ENCODE measurements at places on chromosomes 7 and 10. TPM values are rescaled to one million over a fixed set of nuclear protein-coding genes. Genes with fewer than 3 reads are reported as not detected.

GRCh38 chr7:4888161-4888560 is 4.6 kb upstream of the RADIL start:
- H3K4me3 ChIP-seq: no peak overlapping the region
- peaks cover 6% of the 10 kb centered on the region for H3K27me3 ChIP-seq
- DNase-seq: no peak
- H3K36me3 ChIP-seq: no peaks in the 10 kb centered on the region

GRCh38 chr7:2171855-2172254 is 60.9 kb downstream of the MAD1L1 start:
- no peak for DNase-seq
- no peak overlapping the region for H3K4me3 ChIP-seq
- no peaks in the 10 kb centered on the region for H3K27me3 ChIP-seq
- H3K4me1 ChIP-seq: peaks cover 3% of the 10 kb centered on the region
- peaks cover 9% of the 10 kb centered on the region for H3K36me3 ChIP-seq

DNA sequence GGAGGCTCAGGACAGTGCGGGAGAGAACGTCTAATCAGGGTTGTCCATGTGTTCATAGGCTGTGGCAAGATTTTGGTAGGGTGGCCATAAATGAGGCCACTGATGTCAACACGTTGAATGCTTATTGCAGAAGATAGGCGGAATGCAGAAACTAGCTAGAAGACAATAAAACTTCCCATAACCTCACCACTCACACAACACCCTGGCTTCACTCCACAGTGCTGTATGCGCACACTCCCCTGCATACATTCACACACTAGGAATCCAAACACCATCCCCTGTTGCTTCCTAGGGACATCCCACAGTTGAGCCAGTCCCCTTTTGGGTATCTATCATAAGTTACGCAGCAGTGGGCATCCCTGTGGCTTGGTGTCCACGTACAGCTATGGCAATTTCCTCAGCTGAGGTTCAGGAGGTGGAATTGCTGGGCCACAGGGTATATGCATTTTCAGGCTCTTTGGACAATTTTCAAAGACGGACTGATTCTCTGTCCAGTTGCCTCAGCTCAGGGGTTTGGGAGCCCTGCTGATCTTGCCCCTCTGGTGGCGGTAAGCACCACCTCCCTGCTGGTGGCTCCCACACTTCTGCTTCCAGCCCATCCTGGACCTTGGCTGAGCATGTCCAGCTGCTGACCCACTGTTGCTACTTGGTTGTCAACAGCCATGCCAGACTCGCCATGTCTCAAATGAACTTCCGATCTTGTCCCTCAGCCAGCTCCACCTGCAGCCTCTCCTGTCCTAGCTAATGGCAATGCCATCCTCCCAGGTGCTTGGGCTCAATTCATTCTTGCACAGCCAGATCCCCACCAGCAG is 36.4 kb downstream of the CDH23 start:
- peaks cover 9% of the 10 kb centered on the region for H3K27me3 ChIP-seq
- H3K36me3 ChIP-seq: no peaks in the 10 kb centered on the region
- H3K27ac ChIP-seq: no peak overlapping the region
- H3K4me3 ChIP-seq: no peak overlapping the region
- no peak for DNase-seq
- no peaks in the 10 kb centered on the region for H3K4me1 ChIP-seq

Gene PRF1
- total RNA-seq: 21.8 TPM

Gene PHF14
- 37.4 TPM for total RNA-seq

DNA sequence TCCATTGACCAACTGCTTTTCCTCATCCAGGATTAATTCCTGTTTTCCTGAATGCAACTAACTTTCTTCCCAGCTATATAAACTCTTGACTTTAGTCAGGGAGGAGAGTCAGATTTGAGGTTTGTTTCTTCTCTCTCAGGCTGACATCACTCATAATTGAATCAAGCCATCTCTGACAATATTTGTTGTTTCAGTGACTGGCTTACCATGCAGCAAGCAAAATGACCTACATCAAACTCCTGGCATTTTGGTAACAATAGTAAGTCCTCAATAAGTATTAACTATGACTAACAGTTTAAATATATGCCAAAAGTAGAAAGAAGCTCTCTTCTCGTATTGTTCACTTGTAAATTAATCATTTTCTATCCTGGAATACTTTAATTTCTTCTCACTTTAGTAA is 625.7 kb upstream of the KCND2 start:
- no peak overlapping the region for H3K4me3 ChIP-seq
- no peak overlapping the region for H3K27ac ChIP-seq
- no peak for DNase-seq
- no peaks in the 10 kb centered on the region for H3K4me1 ChIP-seq
- no peaks in the 10 kb centered on the region for H3K27me3 ChIP-seq

- H3K4me3 ChIP-seq: no peak overlapping the region
- H3K4me1 ChIP-seq: no peaks in the 10 kb centered on the region
- H3K36me3 ChIP-seq: no peaks in the 10 kb centered on the region
- DNase-seq: no peak
- no peak overlapping the region for H3K27ac ChIP-seq
Observed at GRCh38 chr7:122528879-122529481, 169.9 kb downstream of the RNF133 start.

DNA sequence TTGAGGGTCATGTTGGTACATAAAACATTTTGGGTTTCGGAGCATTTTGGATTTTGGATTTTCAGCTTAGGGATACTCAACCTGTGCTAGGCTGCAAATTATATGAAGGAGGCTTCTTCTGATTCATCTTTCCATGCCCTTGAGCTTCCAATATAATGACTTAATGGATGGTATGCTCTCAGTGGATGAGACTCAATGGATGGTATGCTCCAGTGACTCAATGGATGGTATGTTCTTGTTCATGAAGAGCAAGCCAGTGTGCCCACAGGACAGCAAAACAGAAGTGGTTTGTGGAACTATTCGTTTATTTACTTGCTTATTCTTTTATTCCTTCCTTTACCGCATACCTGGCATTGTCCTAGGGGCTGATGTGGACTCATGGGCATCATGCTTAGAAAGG is 969.6 kb downstream of the LRMDA start:
- no peaks in the 10 kb centered on the region for H3K36me3 ChIP-seq
- no peak overlapping the region for H3K27ac ChIP-seq
- DNase-seq: no peak
- H3K4me1 ChIP-seq: no peaks in the 10 kb centered on the region
- H3K4me3 ChIP-seq: no peak overlapping the region
- H3K27me3 ChIP-seq: no peaks in the 10 kb centered on the region

Gene SPDYE8
- total RNA-seq: not detected

DNA sequence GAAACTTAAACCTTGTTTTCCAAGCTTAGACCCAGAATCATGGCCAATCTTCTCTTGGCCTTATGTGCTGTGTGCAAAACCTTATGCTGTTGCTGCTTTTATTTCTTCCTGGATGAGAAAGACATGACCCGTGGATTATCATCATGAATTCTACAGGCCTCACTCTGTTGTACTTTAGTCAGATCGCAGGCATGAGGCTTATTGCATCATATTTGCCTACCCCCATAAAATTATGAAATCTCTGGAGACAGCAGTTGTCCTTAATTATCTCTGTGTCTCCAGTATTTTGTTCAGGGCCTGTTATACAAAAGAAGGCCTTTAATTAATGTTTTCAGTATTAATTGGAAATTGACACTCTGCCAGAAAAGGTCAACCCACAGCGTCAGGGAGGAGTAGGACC is 71.6 kb downstream of the PLCE1 start:
- H3K27ac ChIP-seq: no peak overlapping the region
- H3K27me3 ChIP-seq: peaks cover 4% of the 10 kb centered on the region
- DNase-seq: no peak

Gene CCDC3
- 0.14 TPM for total RNA-seq

DNA sequence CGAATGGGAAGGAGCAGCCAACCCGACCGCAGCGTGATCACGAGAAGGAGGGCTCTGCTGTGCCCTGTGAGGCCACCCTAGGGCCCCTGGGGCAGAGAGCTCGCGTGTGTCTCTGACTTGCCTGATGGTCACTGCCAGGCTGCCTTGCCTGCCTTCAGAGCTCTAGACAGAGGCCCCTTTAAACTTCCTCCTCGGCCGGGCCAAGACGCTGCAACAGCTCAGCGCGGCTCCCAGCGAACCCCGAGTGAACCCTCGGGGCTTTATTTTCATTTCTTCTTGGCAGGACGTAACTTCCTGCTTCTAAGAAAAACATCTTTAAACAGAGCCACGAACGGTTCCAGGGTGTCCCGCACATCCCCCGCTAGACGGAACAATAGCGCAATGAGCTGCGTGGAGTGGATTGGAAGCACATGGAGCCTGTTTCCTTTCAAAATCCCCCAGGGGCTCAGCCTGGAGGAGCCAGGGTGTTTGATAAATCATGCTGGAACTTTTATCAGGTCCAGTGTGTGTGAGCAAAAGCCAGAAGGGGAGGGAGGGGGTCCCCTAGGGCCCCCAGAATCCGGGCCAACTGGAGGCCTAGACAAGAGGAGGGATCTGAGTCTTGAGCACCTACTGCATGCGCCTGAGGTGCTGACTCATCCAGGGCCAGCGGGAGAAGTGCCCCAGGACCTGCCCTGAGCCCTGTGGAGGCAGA is 134.1 kb upstream of the GDF10 start:
- peaks cover 1% of the 10 kb centered on the region for H3K27me3 ChIP-seq
- peaks cover 34% of the 10 kb centered on the region for H3K4me1 ChIP-seq
- H3K27ac ChIP-seq: peak overlapping the region; percentile 87
- peak overlapping the region; percentile 62 for H3K4me3 ChIP-seq
- peaks cover 3% of the 10 kb centered on the region for H3K36me3 ChIP-seq

DNA sequence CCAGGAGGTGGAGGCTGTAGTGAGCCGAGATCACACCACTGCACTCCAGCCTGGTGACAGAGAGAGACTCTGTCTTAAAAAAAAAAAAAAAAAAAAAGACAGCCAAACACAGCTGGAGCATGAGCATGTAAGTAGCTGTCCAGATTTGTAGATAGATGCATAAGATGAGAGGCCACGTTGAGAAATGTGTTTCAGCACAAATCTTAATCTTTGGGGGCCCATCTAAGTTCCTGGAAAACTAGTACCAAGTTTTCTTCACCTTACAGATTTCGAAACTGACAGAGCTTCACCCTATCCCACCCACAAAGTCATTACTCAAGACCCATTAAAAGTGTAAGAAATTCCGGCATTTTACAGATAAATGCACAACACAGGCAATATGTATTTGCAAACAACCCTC is 208.2 kb downstream of the PARD3 start:
- no peak overlapping the region for H3K27ac ChIP-seq
- DNase-seq: no peak
- no peak overlapping the region for H3K4me3 ChIP-seq
- peaks cover 2% of the 10 kb centered on the region for H3K27me3 ChIP-seq

GRCh38 chr10:628386-629045 is 61.0 kb downstream of the DIP2C start:
- DNase-seq: no peak
- H3K36me3 ChIP-seq: no peaks in the 10 kb centered on the region
- H3K27ac ChIP-seq: no peak overlapping the region
- no peak overlapping the region for H3K4me3 ChIP-seq
- H3K4me1 ChIP-seq: no peaks in the 10 kb centered on the region

Gene TUBB8
- total RNA-seq: not detected

- H3K36me3 ChIP-seq: no peaks in the 10 kb centered on the region
- H3K27ac ChIP-seq: no peak overlapping the region
- no peak for DNase-seq
- H3K4me3 ChIP-seq: no peak overlapping the region
Observed at GRCh38 chr7:83451501-83452045, 197.4 kb downstream of the SEMA3E start.

Gene ELFN1
- total RNA-seq: 0.09 TPM

GRCh38 chr7:12423997-12424745 is 20.5 kb upstream of the VWDE start:
- peaks cover 17% of the 10 kb centered on the region for H3K27me3 ChIP-seq
- H3K27ac ChIP-seq: no peak overlapping the region
- no peak for DNase-seq

DNA sequence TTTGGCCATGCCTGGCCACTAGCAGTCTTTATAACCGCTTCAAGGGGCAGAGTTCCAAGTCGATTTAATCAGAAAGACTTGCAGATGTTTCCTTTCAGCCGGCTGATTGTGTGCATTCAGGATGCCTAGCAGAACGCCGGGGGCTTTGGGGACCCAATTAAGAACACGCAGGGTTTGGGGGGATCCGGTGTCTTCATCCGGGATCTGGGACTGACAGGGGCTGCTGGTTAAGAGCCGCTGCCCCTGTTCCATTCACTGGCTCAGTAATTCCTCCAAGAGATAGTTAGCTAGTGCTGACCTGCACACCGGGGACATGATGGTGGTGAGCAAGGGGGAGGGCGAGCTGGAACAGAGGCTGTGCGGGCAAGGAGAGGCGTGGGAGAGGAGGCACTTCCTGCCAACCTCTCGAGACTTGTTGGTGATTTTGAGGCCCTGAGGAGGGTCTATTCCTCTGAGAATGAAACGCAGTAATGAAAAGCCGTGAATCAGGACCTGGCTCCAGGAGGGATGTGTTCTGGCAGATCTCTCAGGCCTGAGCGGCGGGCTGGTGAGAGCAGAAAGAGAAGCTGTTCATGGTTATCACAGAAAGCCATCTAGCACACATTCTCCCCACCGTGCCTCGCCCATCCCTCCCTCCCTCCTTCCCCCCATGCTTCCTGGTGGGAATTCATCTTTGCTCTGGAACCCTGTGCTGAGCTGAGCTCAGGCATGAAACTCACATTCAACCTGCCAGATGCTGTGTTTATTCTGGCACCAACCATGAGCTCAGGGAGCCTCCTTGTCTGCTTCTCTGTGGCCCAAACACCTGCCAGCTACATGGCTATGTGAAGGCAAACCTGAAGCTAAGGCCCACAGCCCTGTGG is 152.0 kb downstream of the CCDC3 start:
- no peaks in the 10 kb centered on the region for H3K36me3 ChIP-seq
- DNase-seq: peak; percentile 16
- no peak overlapping the region for H3K4me3 ChIP-seq

DNA sequence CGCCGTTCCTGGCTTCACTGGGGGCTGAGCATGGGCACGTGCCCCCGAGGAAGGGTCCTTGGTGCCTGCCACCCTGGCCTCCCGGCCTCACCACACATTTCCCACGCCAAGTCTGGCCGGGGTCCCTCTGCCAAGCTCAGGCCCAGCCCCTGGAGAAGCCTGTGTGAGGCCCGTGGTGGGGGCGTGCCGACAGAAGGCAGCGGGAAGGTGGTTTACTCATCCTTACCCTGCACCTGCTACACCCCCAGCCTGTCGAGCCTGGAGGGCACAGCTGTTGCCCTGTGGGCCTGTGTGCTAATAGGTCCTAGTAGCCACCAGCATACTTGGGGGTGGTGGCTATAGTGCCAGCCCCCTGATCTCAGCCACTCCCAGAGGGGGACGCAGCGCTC is 46.7 kb downstream of the NKX6-2 start:
- no peak overlapping the region for H3K4me3 ChIP-seq
- H3K4me1 ChIP-seq: no peaks in the 10 kb centered on the region
- H3K27me3 ChIP-seq: no peaks in the 10 kb centered on the region
- H3K27ac ChIP-seq: no peak overlapping the region
- DNase-seq: no peak

DNA sequence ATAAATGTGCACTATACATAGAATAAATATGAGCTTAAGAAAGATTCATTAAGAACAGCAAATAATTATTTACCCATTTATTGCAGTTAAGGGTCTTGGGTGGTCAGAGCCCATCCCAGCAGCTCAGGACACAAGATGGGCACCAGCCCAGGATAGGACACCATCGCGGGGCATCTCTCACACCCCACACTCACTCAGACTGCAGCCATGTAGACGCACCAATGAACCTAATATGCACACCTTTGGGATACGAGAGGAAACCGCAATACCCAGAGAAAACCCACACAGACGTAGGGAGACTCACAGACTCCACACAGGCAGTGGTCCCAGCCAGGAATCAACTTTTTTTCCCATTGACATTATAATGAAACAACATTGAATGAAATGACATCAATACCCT is 36.0 kb downstream of the CARD11 start:
- H3K27me3 ChIP-seq: no peaks in the 10 kb centered on the region
- peaks cover 45% of the 10 kb centered on the region for H3K36me3 ChIP-seq
- H3K4me1 ChIP-seq: peaks cover 63% of the 10 kb centered on the region
- no peak overlapping the region for H3K27ac ChIP-seq
- no peak overlapping the region for H3K4me3 ChIP-seq
- DNase-seq: no peak

All from activated CD4-positive, alpha-beta T cell treated with anti-CD3 and anti-CD28 coated beads for 36 hours (primary cell).